ENCODE measurements at places on chromosomes 3 and 15.

DNA sequence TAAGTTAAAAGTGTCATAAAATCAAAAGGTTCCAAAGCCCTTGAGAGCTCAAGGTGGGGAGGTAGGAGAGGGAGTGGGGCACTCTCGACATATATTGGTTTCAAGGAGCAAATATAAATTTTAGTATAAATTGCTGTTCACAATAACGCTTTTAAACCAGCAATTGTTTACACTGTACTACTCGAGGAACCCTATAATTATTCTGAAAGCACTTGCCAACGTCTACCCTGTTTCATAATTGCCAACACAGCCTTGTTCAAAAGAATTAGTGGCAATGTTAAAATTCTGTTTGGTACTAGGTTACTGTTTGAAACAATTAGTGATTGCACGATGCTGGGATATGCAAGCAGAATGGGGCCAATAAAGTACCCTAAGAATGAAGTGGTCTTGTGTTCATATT lies 76.3 kb upstream of the ICE2 start:
- no peak for DNase-seq

GRCh38 chr3:147000274-147000673 lies 395.1 kb upstream of the PLSCR5 start:
- no peak for DNase-seq

DNA sequence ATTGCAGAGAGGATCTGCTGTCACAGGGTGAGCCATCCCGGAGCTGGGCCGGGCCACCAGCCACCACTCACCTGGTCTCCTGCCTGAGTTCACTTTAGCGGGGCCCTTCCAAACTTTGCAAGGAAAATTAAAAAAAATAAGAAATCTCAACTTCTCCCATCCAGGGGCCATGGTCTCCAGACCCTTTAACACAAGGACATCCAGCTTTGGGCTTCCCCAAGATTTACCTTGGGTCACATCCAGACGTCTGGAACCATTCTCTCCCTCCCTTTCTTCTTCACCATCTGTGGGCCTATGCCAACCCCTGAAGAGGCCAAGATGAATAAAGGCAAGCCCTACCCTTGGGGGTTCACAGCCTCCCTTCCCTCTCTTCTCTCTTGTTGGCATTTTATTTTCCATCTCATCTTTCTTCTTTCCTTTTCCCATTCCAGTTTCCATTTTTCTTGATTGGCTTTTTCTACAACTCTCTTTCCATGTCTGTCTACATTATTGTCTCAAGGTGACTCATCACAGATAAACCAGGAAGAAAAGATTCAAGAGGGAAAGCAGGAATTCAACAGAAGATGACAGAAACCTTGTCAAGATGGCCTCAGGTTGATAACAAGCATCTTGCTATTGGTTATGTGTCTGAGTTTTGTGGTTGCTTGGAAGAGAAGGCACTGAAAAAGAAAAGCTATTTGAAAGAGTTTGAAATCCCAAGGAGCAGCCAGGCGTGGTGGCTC lies 49.5 kb downstream of the ITGA11 start:
- no peak for DNase-seq

DNA sequence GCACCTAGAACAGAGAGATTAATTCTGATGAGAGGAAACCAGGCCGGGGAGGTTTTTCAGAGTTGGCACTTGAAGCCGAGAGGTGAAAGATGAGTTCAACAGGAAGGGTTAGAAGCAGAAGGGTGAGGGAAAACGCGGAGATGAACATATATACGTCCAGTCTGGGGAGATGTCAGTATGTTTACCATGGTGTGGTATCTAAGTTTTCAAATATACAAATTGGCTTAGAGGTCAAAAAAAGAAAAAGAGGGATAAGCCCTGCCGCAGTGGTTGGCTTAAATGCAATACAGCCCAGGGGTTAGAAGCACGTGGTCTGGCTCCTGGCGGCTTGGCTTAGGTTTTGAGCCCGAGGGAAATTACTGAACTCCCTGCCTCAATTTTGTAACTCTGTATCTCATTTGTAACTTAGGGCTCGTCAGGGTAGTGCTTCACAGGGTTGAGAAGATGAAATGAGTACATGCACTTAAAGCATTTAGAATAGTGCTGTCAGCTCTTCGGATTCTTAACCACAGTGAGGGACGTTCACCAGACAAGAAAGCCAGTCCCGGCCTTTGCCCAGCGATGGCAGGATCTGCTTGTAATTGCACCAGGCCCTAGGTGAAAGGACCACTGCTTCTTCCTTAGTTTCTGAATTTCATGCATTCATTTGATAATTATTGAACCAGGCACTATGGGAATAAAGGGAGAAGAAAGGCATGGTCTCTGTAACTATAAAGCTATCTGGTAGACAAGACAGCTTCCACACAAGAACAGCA lies 6.4 kb downstream of the HES1 start:
- no peak for DNase-seq

DNA sequence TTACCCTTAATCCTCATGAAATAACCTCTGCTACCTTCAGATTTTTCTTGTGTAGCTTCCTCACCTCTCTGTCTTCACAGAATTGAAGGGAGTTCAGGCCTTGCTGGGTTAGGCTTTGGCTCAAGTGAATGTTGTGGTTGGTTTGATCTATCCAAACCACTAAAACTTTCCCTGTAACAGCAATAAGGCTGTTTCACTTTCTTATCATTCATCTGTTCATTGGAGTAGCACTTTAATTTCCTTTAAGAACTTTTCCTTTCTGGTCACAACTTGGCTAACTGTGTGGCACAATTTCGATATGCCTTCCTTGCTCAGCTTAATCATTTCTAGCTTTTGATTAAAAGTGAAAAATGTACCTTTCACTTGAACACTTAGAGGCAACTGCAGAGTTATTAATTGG lies 129.8 kb downstream of the NR1I2 start:
- DNase-seq: no peak

DNA sequence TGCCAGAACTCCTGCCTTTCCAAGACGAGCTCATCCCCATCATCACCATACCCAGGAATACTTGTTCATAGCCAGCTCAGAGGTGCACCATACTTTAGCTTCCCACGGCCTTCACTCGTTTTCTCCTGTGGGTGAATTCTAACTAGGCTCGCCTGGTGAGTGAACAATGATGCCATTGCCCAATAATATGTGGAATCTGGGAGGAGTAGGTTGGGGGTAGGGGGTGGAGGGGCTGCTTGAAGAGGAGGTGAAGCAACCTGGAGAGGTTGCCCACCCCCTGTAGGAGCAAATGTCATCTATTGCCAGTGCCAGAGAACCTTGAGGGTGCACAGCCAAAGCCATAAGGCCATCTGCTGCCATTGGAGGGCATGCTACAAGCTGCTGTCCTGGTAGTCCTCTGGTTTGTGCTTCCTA lies 592 bp upstream of the ZNF445 start:
- no peak for DNase-seq

- DNase-seq: no peak
Measured at GRCh38 chr15:90192961-90193786, 8.0 kb upstream of the SEMA4B start.

DNA sequence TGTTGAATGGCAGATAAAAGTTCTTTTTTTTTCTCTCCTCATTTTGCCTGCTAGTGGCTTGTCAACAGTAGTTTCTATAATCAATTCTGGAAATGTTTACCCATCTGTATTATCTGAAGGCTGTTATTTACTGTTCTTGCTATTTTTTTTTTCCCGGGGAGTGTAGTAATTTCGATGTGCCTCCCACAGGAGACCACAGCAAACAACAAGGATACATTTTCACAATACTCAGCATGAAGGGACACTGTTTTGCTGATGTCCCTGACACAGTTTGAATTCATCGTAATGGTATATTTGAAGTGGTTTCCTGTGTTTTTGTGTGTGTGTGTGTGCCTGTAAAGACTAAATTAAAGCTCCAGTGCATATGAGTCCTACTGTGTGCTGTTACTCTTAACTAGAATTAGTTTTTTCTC lies 92.1 kb upstream of the ICE2 start:
- DNase-seq: no peak

DNA sequence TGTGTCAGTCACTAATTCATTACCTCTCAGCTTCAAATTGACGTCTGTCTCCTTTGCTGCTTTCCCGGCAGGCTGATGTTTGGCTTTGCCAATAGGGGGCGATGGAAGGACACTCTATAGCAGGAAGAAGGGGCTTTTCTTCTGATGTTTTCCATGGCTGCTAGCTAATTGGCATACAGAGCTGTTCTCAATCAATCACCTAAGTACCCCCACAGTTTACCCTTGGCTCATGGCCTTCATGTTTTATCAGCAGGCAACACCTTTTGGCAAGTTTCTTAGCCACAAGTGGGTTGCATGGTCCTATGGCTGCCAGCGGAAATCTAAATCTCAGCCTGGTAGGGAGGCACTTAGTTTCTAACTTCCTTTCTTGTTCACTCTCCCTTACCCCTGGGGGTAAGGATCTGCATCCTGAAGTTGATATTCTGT lies 45.0 kb downstream of the ESYT3 start:
- DNase-seq: peak; percentile 44

- no peak for DNase-seq
Measured at GRCh38 chr3:63167113-63167512, 111.0 kb upstream of the SYNPR start.

GRCh38 chr3:175088766-175089380 lies 229.7 kb downstream of the NAALADL2 start:
- DNase-seq: no peak

DNA sequence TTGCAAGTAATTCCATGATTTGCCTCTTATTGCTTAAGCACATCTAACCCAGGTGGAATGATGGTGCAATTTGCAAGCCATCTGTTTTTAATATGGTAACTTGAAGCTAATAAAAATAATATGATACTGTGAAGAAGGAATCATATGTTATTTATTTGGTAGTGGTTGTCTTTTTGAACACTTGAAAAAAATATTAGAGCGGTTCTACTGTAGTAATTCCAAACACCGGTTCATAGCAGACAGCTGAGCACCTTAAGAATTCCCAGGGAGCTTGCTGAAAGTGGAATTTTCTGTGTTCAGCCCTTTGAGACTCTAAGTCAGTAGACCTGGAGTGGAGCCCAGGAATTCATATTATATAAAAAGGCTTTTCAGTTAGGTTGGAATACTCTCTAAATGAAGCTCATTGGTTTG lies 687.4 kb downstream of the EDEM1 start:
- no peak for DNase-seq

- peak; percentile 34 for DNase-seq
Measured at GRCh38 chr3:71930056-71930991, 145.4 kb upstream of the PROK2 start.

DNA sequence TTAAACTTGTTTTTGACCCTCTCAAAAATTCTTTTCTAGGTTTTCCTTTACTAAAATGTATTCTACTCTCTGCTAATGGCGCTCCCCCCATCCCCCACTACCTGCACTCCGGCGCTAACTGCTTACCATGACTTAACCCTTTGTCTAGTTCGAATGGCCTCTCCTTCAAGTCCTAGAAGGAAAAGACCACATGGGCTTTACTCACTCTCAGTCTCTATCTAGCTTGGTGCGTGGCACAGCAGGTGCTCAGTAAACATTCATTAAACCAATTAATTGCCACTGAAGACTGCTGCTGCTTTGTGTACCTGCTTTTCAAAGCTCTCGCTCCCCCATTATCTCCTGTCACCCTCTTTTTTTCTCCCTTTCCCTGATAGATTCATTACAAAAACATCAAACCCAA lies 457.7 kb upstream of the THRB start:
- DNase-seq: no peak

GRCh38 chr15:65993762-65994161 lies 124.5 kb downstream of the RAB11A start:
- no peak for DNase-seq

DNA sequence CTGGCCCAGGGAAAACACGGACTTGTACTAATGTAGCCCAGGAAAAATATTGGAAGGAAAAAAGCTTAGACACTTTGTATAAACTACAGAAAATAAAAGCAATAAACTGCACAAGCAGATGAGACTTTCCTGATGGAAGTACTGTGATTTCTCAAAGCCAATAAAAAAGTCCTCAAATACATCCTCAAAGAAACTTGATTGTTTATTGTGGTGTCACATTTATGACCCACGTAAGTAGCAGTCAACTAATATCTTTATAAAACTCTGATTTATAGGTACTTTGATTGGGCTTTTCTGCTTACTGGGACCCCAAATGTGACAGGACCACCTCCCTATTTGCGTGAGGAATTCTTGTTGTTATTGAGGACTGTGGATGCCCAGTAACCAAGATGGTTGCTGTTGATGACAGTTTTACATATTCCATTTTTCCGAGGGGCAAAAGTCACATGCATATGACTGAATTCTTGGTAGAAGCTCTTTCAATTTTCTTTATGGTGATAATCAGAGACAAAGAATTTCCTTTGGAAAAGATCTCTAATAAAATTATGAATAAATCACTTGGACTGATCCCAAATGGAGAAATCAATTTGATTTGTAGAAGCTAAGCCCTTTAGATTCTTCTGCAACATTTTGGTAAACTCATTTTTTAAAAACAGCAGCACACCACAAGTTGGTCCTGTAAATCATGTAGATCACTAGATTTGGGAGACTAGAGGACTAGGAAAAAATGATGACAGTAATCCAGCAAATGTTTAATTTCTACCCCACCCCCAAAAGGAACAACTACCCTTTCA lies 159.0 kb upstream of the TSC22D2 start:
- DNase-seq: no peak

- no peak for DNase-seq
Measured at GRCh38 chr3:156749244-156749643, 74.9 kb downstream of the TIPARP start.

GRCh38 chr3:25902586-25902985 lies 112.7 kb downstream of the OXSM start:
- no peak for DNase-seq

GRCh38 chr15:66800584-66801235 lies 98.7 kb downstream of the SMAD6 start:
- DNase-seq: no peak

- DNase-seq: no peak
Measured at GRCh38 chr3:44983484-44983941, 7.5 kb downstream of the EXOSC7 start.

GRCh38 chr15:31464216-31465082 lies 137.8 kb downstream of the KLF13 start:
- DNase-seq: no peak

- no peak for DNase-seq
Measured at GRCh38 chr3:112456147-112456546, 43.1 kb downstream of the BTLA start.

DNA sequence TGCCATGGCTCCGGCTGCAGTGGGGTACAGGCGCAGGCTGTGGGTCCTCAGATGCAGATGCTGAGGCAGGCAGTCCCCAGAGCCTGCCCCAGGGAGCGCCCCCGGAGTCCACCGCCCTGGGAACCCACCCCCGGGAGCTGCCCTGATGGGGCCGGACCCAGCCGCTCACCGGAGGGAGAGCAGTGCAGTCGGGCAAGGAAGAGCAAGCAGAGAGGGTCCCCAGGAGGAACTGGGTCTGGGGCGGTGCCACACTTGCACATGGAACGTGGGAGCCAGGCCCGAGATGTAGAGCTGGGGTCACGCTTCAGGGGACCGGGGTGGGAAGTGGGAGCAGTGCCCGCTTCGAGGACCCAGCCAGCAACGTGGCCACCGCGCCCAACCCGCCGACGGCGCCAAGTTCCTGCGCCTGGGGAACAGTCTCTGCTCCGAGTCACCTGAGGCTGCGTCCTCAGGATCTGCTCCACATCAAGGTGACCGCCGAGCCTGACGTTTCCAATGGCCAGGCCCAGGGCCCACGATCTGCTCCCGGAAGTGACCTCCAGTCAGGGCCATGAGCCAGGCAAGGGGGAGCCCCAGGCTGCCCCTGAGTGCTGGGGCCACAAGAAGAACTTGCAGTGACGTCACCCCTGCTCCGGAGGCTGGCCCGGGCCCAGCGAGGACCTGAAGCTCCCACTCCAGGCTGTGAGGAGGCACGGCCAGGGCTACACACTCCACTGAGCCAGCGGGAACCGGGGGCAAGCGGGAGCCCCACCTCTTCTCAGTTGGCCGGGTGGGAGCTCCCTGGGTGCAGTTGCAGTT lies 27.0 kb upstream of the TFG start:
- no peak for DNase-seq

GRCh38 chr15:82999905-83000671 lies 11.4 kb downstream of the C15orf40 start:
- peak; percentile 83 for DNase-seq

All from RKO (cell line).